ENCODE measurements at places on chromosomes 3 and 15. TPM values are rescaled to one million over a fixed set of nuclear protein-coding genes. Genes with fewer than 3 reads are reported as not detected.
A peak's percentile ranks its signal among the peaks of the same experiment; 100 is the strongest.

- H3K4me3 ChIP-seq = no peak overlapping the region
- H3K27ac ChIP-seq = no peak overlapping the region
- DNase-seq = no peak
- no peaks in the 10 kb centered on the region for H3K27me3 ChIP-seq
- peaks cover 13% of the 10 kb centered on the region for H3K36me3 ChIP-seq
- H3K4me1 ChIP-seq = no peaks in the 10 kb centered on the region
Measured at GRCh38 chr15:34837246-34838016, 42.1 kb upstream of the ACTC1 start.

DNA sequence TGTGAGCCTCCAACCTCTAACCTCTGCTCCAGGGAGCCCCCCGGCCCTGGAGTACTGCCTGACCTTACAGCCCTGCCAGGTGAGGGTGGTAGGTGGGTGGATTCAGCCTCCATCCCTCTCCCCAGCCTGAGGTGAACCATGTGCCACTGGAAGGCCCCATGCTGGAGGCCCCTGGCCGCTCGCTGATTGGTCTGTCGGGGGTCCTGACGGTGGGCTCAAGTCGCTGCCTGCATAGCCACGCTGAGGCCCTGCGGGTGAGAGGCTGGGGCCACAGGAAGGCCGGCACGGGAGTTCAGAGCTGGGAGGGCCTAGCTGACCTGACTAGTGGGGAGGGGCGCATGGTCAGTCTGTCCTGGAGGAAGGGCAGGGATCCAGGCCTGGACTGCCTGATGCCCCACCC, 19.1 kb downstream of the NT5DC2 start:
- peaks cover 15% of the 10 kb centered on the region for H3K4me1 ChIP-seq
- no peak overlapping the region for H3K27ac ChIP-seq
- no peak for DNase-seq

DNA sequence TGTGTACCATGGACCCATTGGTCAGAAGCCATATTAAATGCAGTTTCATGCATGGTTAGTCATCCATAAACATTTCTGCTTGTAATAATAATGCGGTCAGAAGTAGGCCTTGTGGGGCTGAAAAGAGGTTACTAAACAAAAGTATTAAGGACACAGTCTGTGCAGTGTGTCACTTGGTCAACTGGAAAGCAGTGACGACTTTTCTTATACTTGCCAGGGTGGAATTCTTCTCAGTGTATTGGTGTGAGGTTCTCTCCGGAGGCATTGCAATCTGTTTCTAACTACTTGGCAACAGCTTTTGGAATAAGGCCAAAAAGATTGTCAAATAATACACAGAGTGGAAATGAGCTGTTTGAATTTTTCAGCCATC, 46.8 kb downstream of the CHL1 start:
- no peak for DNase-seq
- peaks cover 2% of the 10 kb centered on the region for H3K27me3 ChIP-seq
- no peaks in the 10 kb centered on the region for H3K4me1 ChIP-seq
- H3K36me3 ChIP-seq = no peaks in the 10 kb centered on the region
- no peak overlapping the region for H3K4me3 ChIP-seq
- H3K27ac ChIP-seq = no peak overlapping the region

- no peak for DNase-seq
- H3K4me1 ChIP-seq = no peaks in the 10 kb centered on the region
- H3K27ac ChIP-seq = no peak overlapping the region
- H3K36me3 ChIP-seq = no peaks in the 10 kb centered on the region
Measured at GRCh38 chr3:25818335-25818734, 28.4 kb downstream of the OXSM start.

The KBTBD13 gene
- total RNA-seq = not detected

The RAB8B gene
- 70.4 TPM for total RNA-seq

GRCh38 chr3:6249679-6250078, 611.2 kb upstream of the GRM7 start:
- H3K4me1 ChIP-seq = peaks cover 6% of the 10 kb centered on the region
- peaks cover 3% of the 10 kb centered on the region for H3K36me3 ChIP-seq
- no peak overlapping the region for H3K27ac ChIP-seq
- H3K27me3 ChIP-seq = no peaks in the 10 kb centered on the region
- DNase-seq = no peak

The NUSAP1 gene
- total RNA-seq = 19.3 TPM

- H3K27ac ChIP-seq = no peak overlapping the region
- H3K4me3 ChIP-seq = no peak overlapping the region
- DNase-seq = no peak
- H3K36me3 ChIP-seq = peaks cover 4% of the 10 kb centered on the region
- H3K4me1 ChIP-seq = no peaks in the 10 kb centered on the region
Measured at GRCh38 chr15:63678393-63678792, 81.2 kb downstream of the FBXL22 start.

DNA sequence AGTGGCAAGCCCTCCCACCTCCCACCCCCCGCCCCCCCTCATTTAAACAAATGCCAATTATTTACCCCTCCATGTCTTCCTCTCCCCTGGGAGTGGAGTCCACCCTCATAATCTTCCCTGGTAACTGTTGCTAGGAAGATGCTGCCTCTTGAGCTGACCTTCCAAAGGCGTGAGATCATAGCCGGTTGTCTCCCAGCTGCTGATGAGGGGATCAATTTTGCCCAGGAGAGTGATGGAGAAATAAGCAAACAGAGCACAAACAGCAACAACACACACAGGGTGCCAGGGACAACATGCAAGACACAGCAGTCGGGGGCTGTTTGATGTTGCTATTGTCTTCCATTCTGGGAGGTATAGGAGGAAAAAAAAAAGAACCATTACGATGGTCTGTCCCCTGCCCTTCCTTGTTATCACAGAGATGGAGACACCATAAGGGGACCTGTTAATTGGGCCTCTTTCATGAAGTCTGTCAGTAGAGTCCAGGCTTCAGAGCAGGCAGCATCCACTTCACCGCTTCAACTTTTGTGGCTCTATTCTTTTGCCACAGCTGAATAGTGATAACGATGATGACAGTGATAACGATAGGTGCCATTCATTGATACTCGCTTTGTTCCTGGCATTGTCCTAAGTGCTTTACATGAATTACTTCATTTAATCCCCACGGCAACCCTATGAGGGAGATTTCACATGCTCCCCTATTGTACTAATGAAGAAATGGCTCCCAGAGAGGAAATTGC, 76.9 kb upstream of the RGMA start:
- no peak for DNase-seq
- H3K27me3 ChIP-seq = peaks cover 5% of the 10 kb centered on the region
- H3K27ac ChIP-seq = peak overlapping the region; percentile 91
- H3K36me3 ChIP-seq = peaks cover 5% of the 10 kb centered on the region
- H3K4me3 ChIP-seq = peak overlapping the region; percentile 67

The CEMIP gene
- 0.25 TPM for total RNA-seq

DNA sequence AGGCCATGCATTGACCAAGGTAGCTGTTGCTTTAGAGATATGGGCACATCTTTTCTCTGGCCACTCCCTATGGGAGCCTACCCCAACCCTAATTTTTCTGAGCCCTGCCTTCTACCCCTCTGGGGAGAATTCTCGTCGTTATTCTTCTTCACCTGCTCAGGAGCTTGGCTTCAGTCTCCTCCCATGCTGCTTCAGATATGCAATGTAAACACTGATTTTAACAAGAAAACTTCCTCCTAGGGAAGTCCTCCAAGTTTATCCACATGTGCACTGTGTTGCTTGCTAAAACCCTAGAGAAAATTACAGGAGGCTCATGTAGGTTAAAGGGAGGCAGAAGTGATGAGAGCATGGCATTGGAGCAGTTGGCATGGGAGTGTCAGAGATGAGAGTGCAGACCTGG, 445.2 kb upstream of the MDFIC2 start:
- H3K36me3 ChIP-seq = no peaks in the 10 kb centered on the region
- no peaks in the 10 kb centered on the region for H3K27me3 ChIP-seq
- H3K4me1 ChIP-seq = peaks cover 2% of the 10 kb centered on the region
- no peak overlapping the region for H3K4me3 ChIP-seq
- DNase-seq = no peak
- H3K27ac ChIP-seq = no peak overlapping the region

The KNG1 gene
- total RNA-seq = not detected

The DUOX2 gene
- not detected for total RNA-seq

The SNTN gene
- total RNA-seq = not detected

- H3K27ac ChIP-seq = no peak overlapping the region
- no peaks in the 10 kb centered on the region for H3K4me1 ChIP-seq
- H3K36me3 ChIP-seq = no peaks in the 10 kb centered on the region
- no peak overlapping the region for H3K4me3 ChIP-seq
- no peak for DNase-seq
- peaks cover 3% of the 10 kb centered on the region for H3K27me3 ChIP-seq
Measured at GRCh38 chr15:60614862-60615771, 136.2 kb upstream of the ICE2 start.

The OR5K2 gene
- total RNA-seq = not detected

The CHAC1 gene
- total RNA-seq = 45.6 TPM

DNA sequence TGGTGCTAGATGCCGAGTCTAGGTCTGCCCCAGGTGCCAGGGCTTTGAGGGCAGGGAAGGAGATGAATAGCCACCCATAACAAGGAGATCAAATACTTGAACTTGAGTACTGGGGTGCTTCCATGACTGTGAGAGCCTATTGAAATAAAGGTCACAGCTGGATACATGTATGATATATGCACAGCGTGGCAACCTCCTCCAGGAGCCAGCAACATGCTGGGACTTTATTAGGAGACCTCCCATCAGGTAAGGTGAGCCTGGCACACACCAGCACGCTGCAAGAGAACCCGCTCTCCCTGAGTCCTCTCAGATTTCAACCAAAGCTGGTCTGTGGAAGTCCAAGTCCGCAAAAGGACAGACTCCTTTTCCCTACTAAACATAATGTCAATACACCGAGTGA, 10.5 kb upstream of the HES1 start:
- H3K27ac ChIP-seq = no peak overlapping the region
- no peak for DNase-seq
- peaks cover 2% of the 10 kb centered on the region for H3K27me3 ChIP-seq
- H3K36me3 ChIP-seq = no peaks in the 10 kb centered on the region

GRCh38 chr3:194683380-194683779, 2.3 kb upstream of the FAM43A start:
- H3K4me1 ChIP-seq = peaks cover 6% of the 10 kb centered on the region
- no peak overlapping the region for H3K27ac ChIP-seq
- H3K27me3 ChIP-seq = peaks cover 11% of the 10 kb centered on the region
- no peaks in the 10 kb centered on the region for H3K36me3 ChIP-seq

- H3K27me3 ChIP-seq = no peaks in the 10 kb centered on the region
- no peak overlapping the region for H3K4me3 ChIP-seq
- no peaks in the 10 kb centered on the region for H3K4me1 ChIP-seq
- H3K36me3 ChIP-seq = no peaks in the 10 kb centered on the region
- no peak overlapping the region for H3K27ac ChIP-seq
- no peak for DNase-seq
Measured at GRCh38 chr3:175655351-175655750, 796.2 kb downstream of the NAALADL2 start.

The FBXW12 gene
- 0.66 TPM for total RNA-seq

DNA sequence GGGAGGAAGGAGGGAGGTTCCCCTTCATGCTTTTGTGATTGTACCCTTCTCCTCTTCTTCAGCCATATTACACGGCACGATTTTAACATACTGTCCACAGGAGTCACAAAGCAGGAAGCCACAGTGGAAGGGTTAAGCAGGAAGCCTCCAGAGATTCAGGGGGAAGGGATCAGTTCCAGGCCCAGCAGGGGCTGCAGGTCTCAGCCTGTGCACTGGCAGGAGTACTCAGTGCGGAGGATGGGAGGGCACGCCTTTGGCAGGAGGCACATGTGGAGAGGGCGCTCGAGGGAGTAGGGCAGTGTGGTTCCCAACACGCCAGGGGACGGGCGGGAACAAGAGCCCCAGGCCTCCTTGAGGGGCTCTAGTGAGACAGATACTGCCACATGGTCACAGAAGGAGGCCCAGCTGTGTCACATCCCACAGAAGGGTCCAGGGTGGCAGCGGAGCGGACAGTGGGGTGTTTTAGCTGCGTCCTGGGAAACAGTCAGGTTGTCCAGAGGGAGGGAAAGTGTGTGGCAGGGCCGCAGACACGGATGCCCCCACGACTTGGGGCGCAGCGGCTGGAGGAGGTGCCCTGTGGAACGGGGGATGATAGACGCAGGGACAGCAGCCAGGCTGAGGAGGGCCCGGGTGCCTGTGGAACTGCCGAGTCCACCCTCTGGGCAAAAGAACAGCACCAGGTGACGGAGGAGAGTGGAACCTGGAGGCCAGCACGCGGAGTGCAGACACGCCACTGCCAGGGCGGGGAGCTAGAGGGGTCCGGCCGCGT, 77.5 kb downstream of the CHSY1 start:
- peaks cover 50% of the 10 kb centered on the region for H3K4me1 ChIP-seq
- peak overlapping the region; percentile 15 for H3K4me3 ChIP-seq
- peak overlapping the region; percentile 52 for H3K27ac ChIP-seq
- no peak for DNase-seq
- peaks cover 16% of the 10 kb centered on the region for H3K36me3 ChIP-seq

- H3K4me3 ChIP-seq = no peak overlapping the region
- peaks cover 6% of the 10 kb centered on the region for H3K27me3 ChIP-seq
- DNase-seq = no peak
- H3K36me3 ChIP-seq = no peaks in the 10 kb centered on the region
Measured at GRCh38 chr3:148797795-148798194, 29.8 kb upstream of the CPB1 start.

DNA sequence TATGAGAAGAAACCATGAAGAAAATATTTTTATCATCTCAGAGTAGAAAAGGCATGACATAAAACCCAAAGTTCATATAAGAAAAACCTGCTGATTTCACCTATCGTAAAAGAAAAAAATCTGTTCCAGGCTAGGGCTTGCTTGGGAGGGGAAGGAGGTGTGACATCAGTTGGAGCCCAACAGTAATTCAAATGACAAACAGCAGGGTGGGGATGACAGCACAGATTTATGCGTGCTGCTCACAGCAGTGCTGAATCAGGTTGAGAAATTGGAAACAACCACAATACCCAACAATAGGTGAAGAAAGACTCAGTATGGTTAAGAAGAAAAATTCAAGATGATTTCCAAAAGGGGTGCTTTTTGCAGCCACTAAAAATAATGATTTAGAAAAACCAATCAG, 172.4 kb downstream of the PDE8A start:
- no peaks in the 10 kb centered on the region for H3K27me3 ChIP-seq
- H3K4me1 ChIP-seq = peaks cover 6% of the 10 kb centered on the region
- no peak overlapping the region for H3K4me3 ChIP-seq
- peak overlapping the region; percentile 26 for H3K27ac ChIP-seq
- DNase-seq = no peak

GRCh38 chr3:193962986-193963685, 172.8 kb upstream of the HES1 start:
- H3K36me3 ChIP-seq = no peaks in the 10 kb centered on the region
- H3K4me3 ChIP-seq = no peak overlapping the region
- peaks cover 5% of the 10 kb centered on the region for H3K27me3 ChIP-seq
